ENCODE measurements at places on chromosomes 12 and 14. TPM values are rescaled to one million over a fixed set of nuclear protein-coding genes. Genes with fewer than 3 reads are reported as not detected.

The SLCO1B1 gene
- total RNA-seq = not detected

- no peak overlapping the region for H3K4me3 ChIP-seq
- H3K27me3 ChIP-seq = no peaks in the 10 kb centered on the region
- H3K36me3 ChIP-seq = no peaks in the 10 kb centered on the region
- DNase-seq = no peak
- H3K27ac ChIP-seq = no peak overlapping the region
- no peaks in the 10 kb centered on the region for H3K4me1 ChIP-seq
These were observed 9.7 kb downstream of the CACNA2D4 start for GRCh38 chr12:1908758-1909157.

DNA sequence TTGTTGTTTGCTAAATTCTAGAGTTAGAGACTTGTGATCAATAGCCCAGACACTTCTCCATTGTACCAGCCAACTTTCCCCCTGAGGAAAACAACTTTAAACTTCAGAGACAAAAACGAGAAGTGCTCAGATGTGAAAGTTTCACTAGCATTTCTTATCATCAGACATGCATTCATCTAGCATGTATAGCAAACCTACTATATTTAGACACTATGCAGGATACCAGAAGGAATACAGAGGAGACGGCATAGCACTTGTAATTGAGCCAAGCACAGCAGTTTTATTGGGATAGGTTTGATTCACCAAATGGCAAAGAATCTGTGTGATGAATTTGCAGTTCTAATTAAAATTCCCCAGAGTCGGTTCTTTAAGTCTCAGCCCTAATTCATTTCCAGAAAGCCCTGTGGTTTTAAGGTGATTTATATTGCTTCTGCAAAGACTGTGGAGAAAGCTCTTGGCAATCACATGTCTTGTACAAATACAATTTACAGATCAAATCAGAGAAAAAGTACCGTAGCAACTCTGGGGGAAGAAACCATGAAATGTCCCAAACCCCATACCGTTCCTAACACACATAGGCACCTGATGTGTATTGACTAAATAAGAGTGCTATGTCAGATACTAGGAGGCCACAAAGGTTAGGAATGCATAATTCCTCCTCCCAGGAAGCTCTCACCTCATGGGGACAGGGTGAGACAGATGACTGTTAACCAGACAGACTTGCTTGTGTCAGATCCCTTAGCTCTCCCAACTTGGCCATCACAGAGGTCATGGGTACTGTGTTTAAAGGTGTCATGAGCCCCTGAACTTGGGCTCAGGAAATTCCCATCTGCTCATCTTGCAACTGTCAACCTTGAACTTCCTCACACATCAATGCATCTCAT is 69.6 kb upstream of the KRAS start:
- no peaks in the 10 kb centered on the region for H3K36me3 ChIP-seq
- H3K27ac ChIP-seq = peak overlapping the region; percentile 87

The OR5AU1 gene
- not detected for total RNA-seq

The OR10AD1 gene
- not detected for total RNA-seq

DNA sequence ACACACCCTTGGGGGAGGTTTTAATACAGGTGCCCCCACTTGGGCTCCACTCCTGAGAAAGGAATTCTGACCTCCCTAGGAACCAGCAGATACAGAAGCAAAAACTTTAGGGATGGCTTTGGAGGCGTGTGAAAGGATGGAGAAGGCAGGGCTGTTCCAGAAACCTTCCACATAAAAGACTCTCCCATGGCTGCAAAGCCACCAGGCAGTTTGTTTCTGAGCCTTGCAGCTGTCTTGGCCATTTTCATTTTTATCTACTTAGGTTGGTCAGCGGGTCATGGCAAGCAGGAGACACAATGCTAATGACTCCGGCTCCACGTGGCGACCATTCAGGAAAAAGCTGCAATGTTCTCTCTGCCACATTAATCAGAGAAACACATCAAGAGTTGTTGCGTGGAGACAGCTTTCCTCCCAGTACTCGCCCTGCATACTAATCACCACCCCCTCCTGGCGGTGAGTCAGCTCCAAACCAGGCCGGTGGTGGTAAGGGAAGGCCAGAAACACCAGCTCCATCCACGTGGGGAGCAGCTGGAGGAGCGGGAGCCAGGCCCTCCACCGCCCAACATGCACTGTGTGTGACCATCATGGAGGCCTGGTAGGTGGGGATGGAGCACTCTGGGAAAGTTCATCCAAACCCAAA is 30.9 kb upstream of the IRF2BPL start:
- no peak overlapping the region for H3K4me3 ChIP-seq
- no peak for DNase-seq
- peaks cover 6% of the 10 kb centered on the region for H3K4me1 ChIP-seq
- H3K36me3 ChIP-seq = no peaks in the 10 kb centered on the region
- no peak overlapping the region for H3K27ac ChIP-seq

GRCh38 chr12:12540261-12541013 is 22.2 kb downstream of the DUSP16 start:
- peaks cover 16% of the 10 kb centered on the region for H3K4me1 ChIP-seq
- no peak overlapping the region for H3K4me3 ChIP-seq
- H3K27ac ChIP-seq = no peak overlapping the region
- no peaks in the 10 kb centered on the region for H3K27me3 ChIP-seq
- H3K36me3 ChIP-seq = no peaks in the 10 kb centered on the region

The LBHD2 gene
- not detected for total RNA-seq

DNA sequence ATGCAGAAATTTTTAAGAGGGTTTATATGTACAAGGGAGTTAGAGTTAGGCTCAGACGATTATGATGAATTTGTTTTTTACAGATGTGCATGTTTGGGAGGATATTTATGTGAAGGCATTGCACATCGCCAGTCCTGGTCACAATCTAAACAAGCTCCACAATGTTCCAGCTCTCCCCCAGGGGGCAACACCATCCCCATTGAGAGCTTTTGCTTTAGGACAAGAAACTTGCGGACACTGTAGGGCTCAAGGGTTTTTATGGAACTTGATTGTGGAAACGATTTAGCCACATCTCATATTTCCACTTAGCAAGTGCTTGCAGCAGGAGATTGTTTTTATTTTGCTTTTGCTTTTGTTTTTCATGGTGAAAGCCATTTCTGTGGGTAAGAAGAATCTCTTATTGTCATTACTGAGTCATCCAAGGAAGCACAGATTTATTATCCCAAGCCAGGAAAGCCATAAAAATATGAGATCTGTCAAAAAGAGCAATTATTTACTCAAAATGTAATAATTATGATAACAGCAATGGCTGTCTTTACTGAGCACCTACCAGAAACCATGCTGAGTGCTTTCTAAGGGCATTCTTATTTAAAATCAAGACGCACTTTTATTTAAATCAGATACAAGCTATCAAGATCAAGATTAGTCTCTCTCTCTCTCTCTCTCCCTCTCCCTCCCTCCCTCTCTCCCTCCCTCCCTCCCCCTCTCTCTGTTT is 276.7 kb upstream of the SRRM4 start:
- no peak overlapping the region for H3K27ac ChIP-seq
- H3K36me3 ChIP-seq = no peaks in the 10 kb centered on the region
- H3K4me1 ChIP-seq = no peaks in the 10 kb centered on the region

The APOF gene
- not detected for total RNA-seq

GRCh38 chr12:131990980-131991305 is 41.2 kb downstream of the EP400 start:
- DNase-seq = no peak
- no peak overlapping the region for H3K4me3 ChIP-seq
- no peaks in the 10 kb centered on the region for H3K27me3 ChIP-seq
- H3K36me3 ChIP-seq = peaks cover 26% of the 10 kb centered on the region
- no peak overlapping the region for H3K27ac ChIP-seq
- H3K4me1 ChIP-seq = no peaks in the 10 kb centered on the region

DNA sequence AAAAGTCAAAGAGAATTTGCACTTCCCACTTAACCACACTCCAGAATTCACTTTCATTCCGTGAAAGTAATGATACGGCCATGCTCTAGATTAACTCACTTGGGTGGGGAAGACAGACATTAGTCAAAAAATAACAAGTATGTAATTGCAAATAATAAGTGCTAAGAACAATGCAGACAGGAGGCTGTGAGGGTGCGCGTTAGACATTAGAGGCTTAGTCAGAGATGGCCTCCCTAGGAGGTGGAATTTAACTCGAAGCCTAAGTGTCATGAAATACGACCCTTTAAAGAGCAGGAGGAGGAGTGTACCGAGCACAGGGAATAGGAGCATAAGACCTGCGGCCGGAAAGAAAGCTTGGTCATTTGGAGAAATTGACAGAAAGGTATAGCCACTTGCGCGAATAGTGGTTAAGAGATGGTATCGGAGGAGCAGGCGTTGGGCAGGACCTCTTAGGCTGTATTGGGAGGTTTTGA is 628 bp downstream of the SNRPF start:
- H3K27me3 ChIP-seq = no peaks in the 10 kb centered on the region
- H3K36me3 ChIP-seq = peaks cover 36% of the 10 kb centered on the region
- H3K4me3 ChIP-seq = peak overlapping the region; percentile 87

DNA sequence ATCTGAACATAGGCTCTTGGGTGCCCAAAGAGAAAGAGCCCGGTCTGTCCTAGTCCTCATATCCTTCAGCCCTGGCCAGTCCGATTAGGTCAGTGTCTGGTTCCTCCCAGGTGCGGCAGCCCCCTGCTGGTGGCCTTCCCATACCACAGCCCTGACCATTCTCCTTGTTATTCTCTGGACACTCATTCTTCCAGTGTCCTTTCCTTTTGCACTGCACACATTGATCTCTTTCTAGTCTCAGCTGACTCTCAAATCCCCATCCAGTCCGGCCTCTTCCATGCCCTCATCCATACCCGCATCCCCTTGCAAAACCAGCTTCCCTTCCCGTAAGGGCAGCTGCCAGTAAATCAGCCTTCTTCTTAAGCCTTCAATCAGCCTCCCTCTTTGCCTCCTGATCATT is 1316.3 kb downstream of the TMEM121 start:
- H3K27ac ChIP-seq = no peak overlapping the region
- H3K36me3 ChIP-seq = no peaks in the 10 kb centered on the region
- H3K4me3 ChIP-seq = no peak overlapping the region
- no peak for DNase-seq

The SLC10A1 gene
- not detected for total RNA-seq

- no peaks in the 10 kb centered on the region for H3K36me3 ChIP-seq
- H3K27me3 ChIP-seq = no peaks in the 10 kb centered on the region
- H3K4me3 ChIP-seq = no peak overlapping the region
- H3K27ac ChIP-seq = no peak overlapping the region
- H3K4me1 ChIP-seq = peaks cover 41% of the 10 kb centered on the region
These were observed 60.3 kb downstream of the GARIN6 start for GRCh38 chr12:99707883-99708282.

The DDX11 gene
- 31.9 TPM for total RNA-seq

DNA sequence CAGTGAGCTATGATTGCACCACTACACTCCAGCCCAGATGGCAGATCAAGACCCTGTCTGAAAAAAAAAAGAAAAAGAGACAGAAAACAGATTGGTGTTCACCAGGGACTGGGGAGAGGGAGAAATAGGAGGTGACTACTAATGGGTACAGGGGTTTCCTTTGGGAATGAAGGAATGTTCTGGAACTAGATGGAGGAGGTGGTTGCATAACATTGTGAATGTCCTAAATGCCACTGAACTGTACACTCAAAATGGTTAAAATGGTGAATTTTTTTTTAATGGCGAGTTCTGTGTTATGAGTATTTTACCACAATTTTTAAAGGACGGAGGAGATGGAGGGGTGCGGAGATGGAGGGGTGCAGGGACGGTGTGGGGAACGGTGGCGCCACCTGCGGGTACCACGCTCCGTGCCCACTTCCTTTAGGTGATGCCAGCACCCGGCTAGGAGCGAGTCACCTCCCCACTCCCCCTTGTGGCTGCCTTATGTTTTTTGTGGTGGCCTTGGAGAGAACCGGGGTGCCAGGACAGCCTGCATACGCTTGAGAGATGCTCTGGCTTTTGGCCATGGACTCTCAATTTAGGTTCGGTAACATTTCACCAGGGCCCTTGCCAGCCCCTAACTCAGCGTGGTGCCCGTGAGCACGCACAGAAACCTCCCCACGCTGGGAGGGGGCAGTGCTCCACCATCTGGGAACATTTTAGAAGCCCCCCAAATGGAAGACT is 16.1 kb downstream of the UBC start:
- peaks cover 3% of the 10 kb centered on the region for H3K27me3 ChIP-seq
- no peaks in the 10 kb centered on the region for H3K36me3 ChIP-seq
- peaks cover 48% of the 10 kb centered on the region for H3K4me1 ChIP-seq

DNA sequence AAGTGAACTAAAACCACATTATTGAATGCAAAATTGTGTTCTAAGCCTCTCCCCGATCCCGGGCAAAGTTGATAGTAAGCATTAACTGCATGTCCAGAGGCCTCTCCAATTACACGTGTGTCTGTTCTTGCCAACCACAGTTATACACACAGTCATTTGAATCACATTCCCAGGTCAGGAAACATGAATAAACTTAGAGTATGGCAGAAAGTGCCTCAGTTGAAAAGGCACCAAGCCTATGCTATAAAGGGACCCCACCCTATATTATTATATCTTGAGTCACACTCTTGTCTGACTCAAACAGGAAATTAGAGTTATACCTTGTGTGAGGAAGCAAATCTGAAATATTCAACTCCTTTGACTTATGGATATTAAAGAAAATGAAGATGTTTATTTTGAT is 128.3 kb upstream of the STXBP6 start:
- H3K36me3 ChIP-seq = no peaks in the 10 kb centered on the region
- no peak overlapping the region for H3K4me3 ChIP-seq
- H3K4me1 ChIP-seq = no peaks in the 10 kb centered on the region
- DNase-seq = no peak

The SLC2A14 gene
- not detected for total RNA-seq

The KRT74 gene
- not detected for total RNA-seq

DNA sequence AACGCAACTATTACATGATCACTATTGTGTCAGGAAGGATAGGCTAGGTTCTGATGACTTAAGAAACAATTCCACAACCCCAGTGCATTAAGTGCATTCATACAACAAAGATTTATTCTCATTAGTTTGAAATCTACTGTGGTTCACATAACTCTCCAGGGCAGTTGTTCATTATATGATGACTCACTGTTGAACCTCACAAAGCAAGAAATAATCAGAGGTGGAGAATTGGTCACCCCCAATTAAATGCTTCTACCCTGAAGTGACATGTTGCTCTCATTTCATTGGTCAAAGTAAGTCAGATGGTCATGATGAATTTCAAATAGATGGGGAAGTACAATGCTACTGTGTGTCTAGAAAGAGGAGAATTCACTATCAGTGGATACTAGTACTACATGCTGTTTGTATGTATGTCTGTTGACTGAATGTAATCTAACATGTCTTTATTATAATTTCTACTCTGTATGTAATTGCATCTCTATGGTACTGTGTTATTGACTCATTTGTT is 6.1 kb upstream of the HELB start:
- H3K27ac ChIP-seq = no peak overlapping the region
- no peak overlapping the region for H3K4me3 ChIP-seq
- H3K27me3 ChIP-seq = no peaks in the 10 kb centered on the region
- H3K4me1 ChIP-seq = no peaks in the 10 kb centered on the region

- no peak overlapping the region for H3K4me3 ChIP-seq
- DNase-seq = no peak
- H3K4me1 ChIP-seq = peaks cover 20% of the 10 kb centered on the region
- no peak overlapping the region for H3K27ac ChIP-seq
- peaks cover 48% of the 10 kb centered on the region for H3K36me3 ChIP-seq
These were observed 11.2 kb downstream of the PRPF39 start for GRCh38 chr14:45095143-45095542.

- H3K27me3 ChIP-seq = no peaks in the 10 kb centered on the region
- no peaks in the 10 kb centered on the region for H3K4me1 ChIP-seq
- H3K27ac ChIP-seq = no peak overlapping the region
These were observed 800.2 kb upstream of the LRFN5 start for GRCh38 chr14:40806471-40806870.

The SLC25A47 gene
- total RNA-seq = not detected

All from Karpas-422 (cell line).